ENCODE measurements at places on chromosomes 5 and 9.

GRCh38 chr9:38392235-38393127, at the start of gene ALDH1B1:
ALDH1B1 (plus strand) TSS chr9:38392702; CDS start chr9:38395749, 3,047 bp downstream.
- peak; percentile 54 for DNase-seq

- peak; percentile 58 for DNase-seq
Observed at GRCh38 chr5:143886651-143887638, 75.0 kb downstream of the HMHB1 start.

- no peak for DNase-seq
Observed at GRCh38 chr5:173138707-173139106, 5.6 kb upstream of the BNIP1 start.

DNA sequence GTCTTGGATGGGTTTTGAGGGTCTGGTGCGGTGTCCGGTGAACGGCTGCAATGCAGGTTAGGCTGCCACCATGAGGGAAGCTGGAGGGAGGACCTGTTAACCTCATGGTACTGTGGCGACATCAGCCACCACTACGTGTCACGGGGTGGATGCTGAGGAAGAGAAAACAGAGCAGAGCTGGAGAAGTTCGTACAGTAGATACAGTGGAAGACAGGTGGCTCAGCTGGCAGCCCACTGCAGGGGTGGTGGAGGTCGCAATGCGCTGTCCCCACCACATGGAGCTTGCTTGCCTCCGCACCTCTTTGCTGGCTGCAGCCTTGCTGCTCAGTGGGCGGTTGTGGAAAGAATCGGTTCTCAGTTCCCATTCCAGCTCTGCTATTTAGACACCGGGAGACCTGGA, 2.8 kb downstream of the DCANP1 start:
- DNase-seq, result no peak

- DNase-seq, result no peak
Observed at GRCh38 chr9:73434826-73435225, 283.2 kb downstream of the ANXA1 start.

- no peak for DNase-seq
Observed at GRCh38 chr5:130720355-130720754, 444.7 kb downstream of the HINT1 start.

DNA sequence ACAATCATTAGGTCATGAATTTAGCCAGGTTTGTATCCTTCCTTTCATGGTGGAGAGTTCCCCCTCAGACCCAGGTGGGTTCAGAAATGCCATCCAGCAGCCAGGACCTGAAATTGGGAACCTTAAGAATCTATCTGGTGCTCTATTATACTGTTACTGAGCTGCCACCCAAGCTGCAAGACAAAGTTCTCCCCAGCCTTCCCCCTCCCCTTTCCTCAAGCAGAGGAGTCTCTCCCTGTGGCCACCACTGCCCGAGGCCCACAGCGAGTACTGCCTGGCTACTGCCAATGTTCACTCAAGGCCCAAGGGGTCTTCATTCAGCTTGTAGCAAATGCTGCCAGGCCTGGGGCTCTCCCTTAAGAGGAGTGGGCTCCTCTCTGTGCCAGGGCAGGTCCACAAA, 133.8 kb downstream of the TMEM38B start:
- no peak for DNase-seq

- DNase-seq, result no peak
Observed at GRCh38 chr9:124645274-124645673, 125.8 kb downstream of the NR6A1 start.

All from NCI-H2171 (cell line).